ENCODE measurements at places on chromosomes 6 and 20.

DNA sequence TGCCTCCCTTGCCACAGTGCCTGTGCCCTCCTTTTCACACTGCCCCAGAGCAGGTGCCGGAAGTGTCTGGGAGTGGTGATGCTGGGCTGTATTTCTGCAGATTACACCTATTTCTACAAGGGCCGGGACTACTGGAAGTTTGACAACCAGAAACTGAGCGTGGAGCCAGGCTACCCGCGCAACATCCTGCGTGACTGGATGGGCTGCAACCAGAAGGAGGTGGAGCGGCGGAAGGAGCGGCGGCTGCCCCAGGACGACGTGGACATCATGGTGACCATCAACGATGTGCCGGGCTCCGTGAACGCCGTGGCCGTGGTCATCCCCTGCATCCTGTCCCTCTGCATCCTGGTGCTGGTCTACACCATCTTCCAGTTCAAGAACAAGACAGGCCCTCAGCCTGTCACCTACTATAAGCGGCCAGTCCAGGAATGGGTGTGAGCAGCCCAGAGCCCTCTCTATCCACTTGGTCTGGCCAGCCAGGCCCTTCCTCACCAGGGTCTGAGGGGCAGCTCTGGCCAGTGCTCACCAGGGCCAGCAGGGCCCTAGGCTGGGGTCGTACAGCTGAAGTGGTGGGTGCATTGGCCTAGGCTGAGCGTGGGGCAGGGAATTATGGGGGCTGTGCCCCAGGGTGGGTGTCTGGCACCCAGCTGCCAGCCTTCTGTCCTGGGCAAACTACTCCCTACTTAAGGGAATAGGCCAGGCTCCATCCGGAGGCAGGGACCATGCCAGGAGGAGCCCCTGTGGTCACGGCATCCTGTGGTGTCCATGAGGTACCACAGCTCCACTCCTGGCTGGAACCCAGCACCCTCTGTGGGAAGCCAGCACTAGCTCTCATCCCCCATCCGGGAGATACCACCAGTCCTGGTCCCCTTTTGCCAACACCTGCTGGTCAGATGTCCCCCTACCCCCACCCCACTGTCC is 3.5 kb downstream of the MMP24OS start:
- no peak overlapping the region for H3K27ac ChIP-seq
- no peaks in the 10 kb centered on the region for H3K36me3 ChIP-seq
- no peak overlapping the region for H3K4me3 ChIP-seq
- H3K27me3 ChIP-seq: no peaks in the 10 kb centered on the region
- DNase-seq: no peak
- peaks cover 33% of the 10 kb centered on the region for H3K4me1 ChIP-seq

- DNase-seq: no peak
- no peaks in the 10 kb centered on the region for H3K27me3 ChIP-seq
Observed at GRCh38 chr6:99589290-99589672, 17.4 kb upstream of the PRDM13 start.

GRCh38 chr6:12605888-12606345 is 110.7 kb upstream of the PHACTR1 start:
- no peaks in the 10 kb centered on the region for H3K27me3 ChIP-seq
- H3K27ac ChIP-seq: no peak overlapping the region
- H3K4me3 ChIP-seq: no peak overlapping the region
- peaks cover 11% of the 10 kb centered on the region for H3K4me1 ChIP-seq

DNA sequence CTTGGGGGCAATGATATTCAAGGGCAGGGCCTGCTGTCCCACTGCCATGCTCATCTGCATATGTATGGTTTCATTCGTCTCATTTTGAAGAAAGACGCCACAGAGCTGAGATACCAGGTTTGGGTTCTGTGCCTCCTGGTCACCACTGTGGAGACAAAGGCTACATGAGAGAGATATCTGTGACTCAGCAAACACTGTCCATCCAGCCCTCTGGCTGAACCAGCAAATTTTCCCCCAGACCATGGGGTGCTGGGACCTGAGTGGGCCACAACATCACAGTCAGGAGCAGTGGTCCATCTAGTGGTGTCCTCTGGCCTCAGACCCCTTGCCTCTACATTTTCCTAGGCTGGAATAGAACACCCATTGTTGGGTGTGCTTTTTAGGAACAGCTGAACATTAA is at the start of gene MAS1L:
Gene MAS1L, minus strand, starts transcription at position 297 of the 400 bp plus-strand sequence. Its CDS starts 54 bp downstream, at position 243.
- no peak for DNase-seq
- no peak within 1 kb of the TSS for H3K27ac ChIP-seq

- no peak overlapping the region for H3K4me3 ChIP-seq
- no peaks in the 10 kb centered on the region for H3K27me3 ChIP-seq
- H3K4me1 ChIP-seq: peaks cover 3% of the 10 kb centered on the region
- DNase-seq: no peak
Observed at GRCh38 chr6:56430629-56431600, 183.5 kb upstream of the COL21A1 start.

DNA sequence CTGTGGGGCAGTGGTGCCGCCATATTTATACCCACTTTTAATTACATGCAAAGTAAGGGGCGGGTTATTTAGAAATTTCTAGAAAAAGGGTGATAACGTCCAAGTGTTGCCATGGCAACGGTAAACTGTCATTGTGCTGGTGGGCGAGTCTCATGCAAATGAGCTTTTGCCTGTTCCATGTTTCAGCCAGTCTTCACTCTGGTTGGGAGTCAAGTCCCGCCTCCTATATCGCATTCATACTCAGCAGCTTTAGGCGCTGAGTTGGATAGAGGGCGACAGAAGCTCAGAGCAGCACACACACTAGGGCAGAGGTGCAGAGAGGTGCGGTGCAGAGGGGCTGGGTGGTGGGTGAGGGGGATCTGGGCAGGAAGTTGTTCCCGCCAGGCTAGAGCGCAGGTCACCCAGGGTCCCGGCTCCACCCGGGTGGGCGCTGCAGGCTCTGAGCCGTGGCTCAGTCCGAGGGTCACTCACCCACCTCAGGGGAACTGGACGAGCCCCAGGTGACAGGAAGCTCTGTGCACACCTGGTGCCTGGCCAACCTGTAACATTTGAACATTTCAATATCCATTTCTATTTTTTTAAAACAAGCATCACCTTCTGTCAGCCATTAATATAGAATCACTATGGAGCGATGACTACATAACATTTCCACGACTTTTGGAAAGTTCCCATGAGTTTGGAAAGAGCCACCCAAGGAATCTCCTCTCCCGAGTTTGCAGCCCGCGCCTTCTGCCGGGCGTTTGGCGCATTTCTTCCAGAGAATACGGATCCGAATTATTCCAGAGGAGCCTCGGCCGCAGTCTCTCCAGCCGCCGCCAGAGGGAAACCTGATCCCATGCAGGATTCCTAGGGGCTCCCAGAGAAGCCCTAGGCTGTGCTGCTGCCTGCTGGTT is 89.1 kb upstream of the PHACTR3 start:
- H3K36me3 ChIP-seq: no peaks in the 10 kb centered on the region
- H3K27me3 ChIP-seq: no peaks in the 10 kb centered on the region
- H3K4me3 ChIP-seq: no peak overlapping the region
- no peak overlapping the region for H3K27ac ChIP-seq
- no peak for DNase-seq
- no peaks in the 10 kb centered on the region for H3K4me1 ChIP-seq

DNA sequence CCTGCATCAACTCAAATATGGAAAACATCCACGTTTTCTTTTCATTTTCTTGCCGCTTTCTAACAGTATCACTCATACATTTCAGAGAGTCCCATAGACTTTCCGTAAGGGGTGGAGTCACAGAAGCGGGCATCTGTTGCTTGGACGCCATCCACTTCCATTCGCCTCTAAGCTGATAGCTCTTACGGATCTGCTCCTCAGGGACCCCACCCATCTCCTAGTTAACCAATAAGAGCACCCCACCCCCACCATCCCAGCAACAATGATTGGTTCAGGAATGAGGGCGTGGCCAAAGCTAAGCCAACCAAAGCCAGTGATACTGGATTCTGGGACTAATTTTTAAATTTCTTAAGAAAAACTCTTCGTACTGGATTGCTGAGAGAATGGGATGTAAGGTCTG is 42.4 kb downstream of the SLC2A10 start:
- no peaks in the 10 kb centered on the region for H3K27me3 ChIP-seq
- no peaks in the 10 kb centered on the region for H3K36me3 ChIP-seq
- H3K27ac ChIP-seq: no peak overlapping the region

DNA sequence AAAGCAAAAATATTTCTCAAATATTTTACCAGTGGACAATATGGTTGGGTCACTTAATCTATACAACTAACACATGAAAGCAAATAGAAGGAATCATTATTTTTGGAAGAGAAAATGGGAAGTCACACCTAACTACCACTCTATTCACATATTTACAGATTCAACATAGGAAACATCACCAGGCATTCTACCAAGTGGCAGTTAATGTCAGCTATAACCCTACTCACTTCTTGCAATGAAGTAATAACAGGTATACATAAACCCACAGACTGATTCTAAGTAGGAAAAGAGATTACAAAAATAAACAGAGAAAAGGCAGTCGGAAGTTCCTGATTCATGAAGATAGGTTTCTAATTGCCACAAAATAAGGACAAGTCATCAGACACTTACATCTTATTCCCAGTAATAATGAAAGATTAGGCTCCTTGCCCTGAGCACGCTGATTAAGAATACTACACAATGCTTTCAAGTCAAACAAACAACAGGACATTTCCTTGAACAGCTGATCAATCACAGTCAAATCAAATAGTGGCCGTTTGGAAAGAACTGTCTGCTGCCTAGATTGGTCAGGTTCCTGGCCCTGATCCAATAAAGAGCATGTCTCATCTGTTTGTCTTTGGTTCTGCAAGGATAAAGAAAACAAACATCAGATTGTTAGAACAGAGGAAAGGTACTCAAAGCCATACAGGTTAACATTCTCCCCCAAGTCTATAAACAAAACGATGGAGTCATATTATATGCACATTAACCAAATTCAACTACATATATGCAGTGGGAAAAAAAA is 79.2 kb upstream of the PLN start:
- peaks cover 7% of the 10 kb centered on the region for H3K36me3 ChIP-seq
- no peak for DNase-seq
- H3K27ac ChIP-seq: no peak overlapping the region
- H3K4me1 ChIP-seq: no peaks in the 10 kb centered on the region
- H3K4me3 ChIP-seq: no peak overlapping the region

- no peaks in the 10 kb centered on the region for H3K27me3 ChIP-seq
- H3K36me3 ChIP-seq: no peaks in the 10 kb centered on the region
- H3K4me3 ChIP-seq: no peak overlapping the region
- no peaks in the 10 kb centered on the region for H3K4me1 ChIP-seq
- DNase-seq: no peak
- H3K27ac ChIP-seq: no peak overlapping the region
Observed at GRCh38 chr6:31252625-31253024, 19.3 kb downstream of the HLA-C start.

- no peaks in the 10 kb centered on the region for H3K36me3 ChIP-seq
- no peak overlapping the region for H3K27ac ChIP-seq
- peaks cover 2% of the 10 kb centered on the region for H3K4me1 ChIP-seq
- H3K27me3 ChIP-seq: no peaks in the 10 kb centered on the region
Observed at GRCh38 chr6:126914172-126914571, 204.3 kb upstream of the RSPO3 start.

- no peaks in the 10 kb centered on the region for H3K27me3 ChIP-seq
- H3K36me3 ChIP-seq: no peaks in the 10 kb centered on the region
- no peak overlapping the region for H3K27ac ChIP-seq
- H3K4me3 ChIP-seq: no peak overlapping the region
- DNase-seq: no peak
Observed at GRCh38 chr6:159826968-159827647, 27.0 kb downstream of the PNLDC1 start.

DNA sequence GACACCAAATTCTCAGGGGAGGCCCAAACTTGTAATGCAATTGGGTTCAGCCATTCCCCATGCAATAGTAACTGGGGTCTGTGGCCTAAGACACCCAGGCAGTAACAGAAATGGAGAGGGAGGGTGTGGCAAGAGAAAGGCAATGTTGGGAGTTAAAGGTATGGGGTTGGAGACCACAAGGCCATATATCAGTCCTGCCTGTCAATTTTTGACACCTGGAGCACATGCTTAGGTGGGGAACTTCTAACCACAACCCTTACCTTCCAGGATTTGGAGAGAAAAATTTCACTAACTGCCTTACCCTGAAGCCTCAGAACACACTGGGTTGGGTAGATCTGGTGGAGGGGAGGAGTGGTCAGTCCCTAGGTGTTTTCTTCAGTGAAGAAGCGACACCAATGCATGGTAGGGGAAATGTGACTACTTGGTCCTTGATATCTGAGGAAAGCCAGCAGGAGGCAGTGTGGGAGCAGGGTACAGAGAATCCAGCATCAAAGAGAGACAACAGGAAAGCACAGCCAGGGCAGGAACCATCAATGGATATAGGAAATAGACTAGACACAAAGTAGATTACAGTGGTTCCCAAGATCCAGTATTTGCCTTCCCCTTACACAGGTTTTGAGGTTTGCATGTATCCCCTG is 6.8 kb upstream of the USP49 start:
- H3K36me3 ChIP-seq: no peaks in the 10 kb centered on the region
- H3K4me3 ChIP-seq: no peak overlapping the region
- no peak for DNase-seq
- no peak overlapping the region for H3K27ac ChIP-seq
- no peaks in the 10 kb centered on the region for H3K4me1 ChIP-seq

- no peaks in the 10 kb centered on the region for H3K36me3 ChIP-seq
- no peak overlapping the region for H3K4me3 ChIP-seq
- H3K4me1 ChIP-seq: no peaks in the 10 kb centered on the region
- H3K27ac ChIP-seq: no peak overlapping the region
- no peaks in the 10 kb centered on the region for H3K27me3 ChIP-seq
Observed at GRCh38 chr6:97909380-97909779, 626.4 kb upstream of the MMS22L start.

GRCh38 chr6:135506270-135506997 is 8.9 kb upstream of the AHI1 start:
- H3K4me1 ChIP-seq: no peaks in the 10 kb centered on the region
- H3K36me3 ChIP-seq: no peaks in the 10 kb centered on the region
- no peak for DNase-seq
- no peak overlapping the region for H3K4me3 ChIP-seq
- no peaks in the 10 kb centered on the region for H3K27me3 ChIP-seq
- H3K27ac ChIP-seq: no peak overlapping the region

- H3K4me3 ChIP-seq: no peak overlapping the region
- no peaks in the 10 kb centered on the region for H3K27me3 ChIP-seq
- no peaks in the 10 kb centered on the region for H3K4me1 ChIP-seq
- H3K27ac ChIP-seq: no peak overlapping the region
Observed at GRCh38 chr6:170233286-170234205, 57.3 kb downstream of the DLL1 start.

- no peak for DNase-seq
- no peaks in the 10 kb centered on the region for H3K4me1 ChIP-seq
- H3K4me3 ChIP-seq: no peak overlapping the region
- H3K36me3 ChIP-seq: no peaks in the 10 kb centered on the region
Observed at GRCh38 chr6:165679326-165679725, 16.3 kb upstream of the PDE10A start.

GRCh38 chr6:142635130-142635529 is 309.8 kb downstream of the HIVEP2 start:
- H3K4me3 ChIP-seq: no peak overlapping the region
- no peak overlapping the region for H3K27ac ChIP-seq
- H3K36me3 ChIP-seq: no peaks in the 10 kb centered on the region
- H3K4me1 ChIP-seq: no peaks in the 10 kb centered on the region
